Stimulated activated memory B cell treated with anti-CD40 and anti-IgM and Interleukin-4, amounts not matched to agents 10 μg/mL and 1 μg/mL and 100 μg/mL, for 72 hours (primary cell): ENCODE measurements at places on chromosomes 6 and 20.
A peak's percentile ranks its signal among the peaks of the same experiment; 100 is the strongest.

DNA sequence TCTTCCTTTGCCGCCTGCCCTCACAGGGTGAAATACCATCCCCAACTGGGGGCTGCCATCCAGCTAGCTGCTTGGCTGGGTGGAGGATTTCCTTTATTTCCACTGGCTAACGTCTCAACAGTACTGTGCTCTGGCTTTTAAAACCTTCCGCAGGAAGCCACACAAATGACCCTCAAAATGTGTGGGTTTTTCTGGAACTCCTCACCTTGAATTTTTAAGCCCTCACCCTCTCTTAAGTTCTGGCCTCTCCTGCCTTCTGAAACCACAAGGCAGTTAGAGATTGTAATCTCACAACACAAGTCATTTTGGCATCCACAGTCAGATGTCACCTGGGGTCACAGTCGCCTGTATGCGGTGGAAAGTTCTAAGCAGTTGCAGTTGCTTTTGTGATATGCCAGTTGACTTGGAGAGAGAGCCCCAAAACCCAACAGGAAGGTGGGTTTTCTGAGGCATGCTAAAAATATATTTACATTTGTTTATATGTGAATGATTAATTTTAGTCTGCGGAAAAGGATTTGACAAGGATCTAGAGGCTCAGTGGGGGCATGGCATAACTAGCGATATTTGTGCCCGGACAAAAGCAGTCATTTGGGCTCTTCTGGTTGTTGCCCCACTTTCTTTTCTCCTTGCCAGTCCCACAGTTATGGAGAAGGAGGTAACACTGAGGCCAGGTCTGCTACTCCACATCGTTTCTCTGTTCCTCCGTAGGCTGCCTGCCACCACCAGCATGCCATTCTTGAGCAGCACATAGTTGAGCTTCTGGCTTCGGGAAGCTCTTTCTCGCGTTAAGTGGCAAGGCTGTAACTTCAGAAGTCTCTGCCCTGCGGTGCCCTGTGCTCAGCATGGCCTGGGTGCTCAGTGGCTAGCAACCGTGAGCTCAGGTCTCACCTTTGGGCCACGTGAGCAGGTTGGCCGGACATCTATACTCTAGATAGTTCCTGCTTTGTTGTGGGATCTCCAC, 335.3 kb downstream of the CD83 start:
- ATAC-seq: peak; percentile 39

DNA sequence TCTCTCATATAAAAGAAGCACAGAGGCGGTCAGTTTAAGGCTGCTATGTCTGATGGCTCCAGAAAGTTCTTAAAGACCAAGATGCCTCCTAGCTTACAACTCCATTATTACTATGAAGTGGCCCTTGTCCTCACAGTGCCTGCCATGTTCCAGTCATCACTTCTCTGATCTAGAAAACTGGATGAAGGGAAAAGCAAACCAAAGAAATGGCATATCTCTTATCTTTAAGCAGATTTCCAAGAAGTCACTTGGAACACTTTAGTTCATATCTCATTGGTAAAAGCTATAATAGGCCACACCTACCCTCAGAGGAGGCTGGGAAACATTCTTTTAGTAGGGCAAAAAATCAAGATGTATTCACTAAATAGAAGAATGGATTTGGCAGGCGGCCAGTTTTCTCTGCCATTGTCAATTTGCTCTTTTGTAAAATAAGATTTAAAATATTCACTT, 289.6 kb downstream of the TBC1D7 start:
- ATAC-seq: no peak

GRCh38 chr20:60016406-60016805, 58.2 kb downstream of the CDH26 start:
- ATAC-seq: no peak

- ATAC-seq: no peak
Measured at GRCh38 chr20:1811621-1812498, 83.3 kb upstream of the SIRPA start.

DNA sequence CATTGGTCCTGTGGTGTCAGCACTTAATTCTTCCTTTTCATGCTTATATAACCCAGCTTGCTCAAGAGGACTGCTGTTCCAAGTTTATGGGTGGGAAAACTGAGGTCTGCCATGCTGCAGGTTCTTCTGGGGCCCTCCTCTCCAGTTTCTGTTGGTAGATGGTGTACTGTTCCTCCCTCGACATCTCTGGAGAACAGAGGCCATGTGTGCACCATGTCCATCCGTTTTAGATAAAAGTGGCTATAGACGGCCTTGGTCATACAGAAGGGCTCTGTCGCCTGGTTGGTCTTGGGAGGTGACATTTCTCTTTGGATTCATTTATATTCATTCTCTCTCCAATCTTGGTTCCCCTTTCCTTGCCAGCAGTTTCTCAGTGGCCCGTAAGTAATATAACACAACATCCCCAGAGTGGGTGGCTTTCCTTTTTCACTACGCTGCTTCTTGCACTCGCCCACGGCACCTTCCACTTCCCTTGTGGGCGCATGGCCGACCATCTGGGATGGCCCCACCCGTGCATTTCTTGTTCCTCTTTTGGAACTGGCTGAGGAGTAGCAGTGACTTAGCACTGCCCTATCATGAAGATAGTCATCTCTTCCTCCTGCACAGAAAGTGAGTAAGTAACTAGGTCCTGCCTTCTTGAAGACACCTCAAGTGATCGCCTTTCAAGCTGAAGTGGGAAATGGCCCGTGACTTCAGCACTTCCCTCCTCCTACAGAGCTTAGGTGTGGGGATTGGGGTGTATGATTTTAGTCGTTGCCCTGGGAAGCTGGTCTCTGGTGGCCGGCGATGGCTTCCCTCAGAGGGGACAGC, 94.2 kb downstream of the RREB1 start:
- ATAC-seq: peak; percentile 99

DNA sequence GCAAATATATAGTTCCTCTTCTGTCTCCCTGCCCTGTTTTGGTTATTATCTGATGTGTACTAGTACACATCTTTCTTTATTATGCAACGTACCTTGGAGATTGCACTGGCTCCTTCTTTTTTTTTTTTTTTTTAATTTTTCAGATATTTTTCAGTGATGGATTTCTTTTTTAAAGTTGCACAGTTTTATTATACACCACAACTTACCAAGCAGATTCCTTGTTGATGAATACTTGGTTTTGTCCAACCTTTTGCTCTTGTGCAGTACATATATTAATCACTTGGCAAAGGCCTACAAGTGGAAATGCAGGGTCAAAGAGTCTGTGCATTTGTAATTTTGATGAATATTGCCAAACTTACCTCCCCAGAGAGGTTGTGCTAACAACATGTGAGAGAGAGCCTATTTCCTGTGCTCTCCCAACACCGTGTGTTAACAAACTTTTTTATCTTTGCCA, 50.1 kb upstream of the RNF24 start:
- ATAC-seq: no peak

DNA sequence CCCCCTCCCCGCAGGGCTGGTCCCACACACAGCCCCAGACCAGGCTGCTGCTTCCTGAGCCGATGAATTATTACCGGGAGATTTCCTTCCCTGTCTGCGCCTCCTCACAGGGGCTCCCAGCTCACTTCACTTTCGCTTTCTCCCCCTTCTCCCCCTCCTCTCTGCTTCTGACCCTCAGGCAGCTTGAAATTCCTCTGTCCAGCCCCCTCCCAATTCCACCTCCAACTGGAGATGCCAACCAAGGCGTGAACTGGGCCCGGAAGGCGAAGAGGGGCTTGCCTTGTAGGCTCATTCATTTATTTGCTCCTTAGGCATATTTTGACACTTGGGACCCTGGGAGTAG, 1.7 kb upstream of the TCF15 start:
- no peak for ATAC-seq

- ATAC-seq: peak; percentile 62
Measured at GRCh38 chr20:49276161-49276960, 1.5 kb downstream of the ZNFX1 start.

GRCh38 chr6:150741633-150742200, 123.8 kb upstream of the MTHFD1L start:
- no peak for ATAC-seq

- no peak for ATAC-seq
Measured at GRCh38 chr6:144657691-144658090, 372.6 kb downstream of the UTRN start.

DNA sequence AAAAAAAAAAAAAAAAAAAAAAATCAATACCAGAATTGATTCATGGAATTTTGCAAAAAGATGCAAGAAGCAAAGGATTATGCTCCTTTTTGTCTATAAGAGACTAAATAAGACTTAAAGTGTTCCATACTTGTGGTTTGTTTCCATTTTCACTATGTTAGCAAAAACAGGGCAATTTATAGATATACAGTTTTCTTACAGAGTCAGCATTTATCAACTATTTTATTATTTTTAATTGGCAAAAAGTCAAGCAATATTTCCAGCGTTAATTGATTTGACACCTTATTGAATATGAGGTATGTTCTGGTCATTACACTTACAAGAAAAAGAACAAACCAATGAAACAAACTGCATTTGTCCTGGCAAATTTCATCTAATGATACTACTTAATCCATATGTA, 5.4 kb upstream of the SGK1 start:
- no peak for ATAC-seq

DNA sequence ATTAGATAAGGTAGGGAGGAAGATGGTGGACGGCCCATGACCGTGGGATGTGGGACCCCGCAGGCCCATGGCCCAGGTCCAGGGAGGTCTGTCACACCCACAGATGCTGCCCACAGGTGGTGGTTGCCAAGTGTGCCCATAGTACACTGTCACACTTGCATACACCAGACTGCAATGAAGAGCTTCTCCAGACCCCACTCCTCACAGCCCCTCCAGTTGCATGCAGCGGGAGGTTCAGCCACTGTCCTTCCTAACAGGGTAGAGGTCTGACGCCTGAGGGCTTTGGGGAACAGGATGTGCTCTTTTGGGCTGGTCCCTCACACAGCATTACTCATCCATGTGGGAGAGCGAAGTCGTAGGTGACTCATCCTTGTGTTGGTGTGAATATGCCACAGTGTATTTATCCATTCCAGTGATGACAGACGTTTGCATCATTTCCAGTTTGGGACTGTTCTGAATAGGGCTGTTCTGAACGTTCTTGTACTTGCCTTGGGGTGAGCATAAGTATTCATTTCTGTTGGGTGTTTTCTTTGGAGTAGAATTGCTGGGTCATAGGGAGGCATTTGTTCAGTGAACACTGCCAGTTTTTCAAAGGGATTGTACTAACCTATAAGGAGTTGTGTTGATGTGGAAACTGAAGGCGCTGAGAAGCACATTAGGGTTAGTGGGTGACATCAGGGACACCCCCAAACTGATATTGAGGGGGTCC, 10.1 kb upstream of the PYGB start:
- peak; percentile 77 for ATAC-seq

DNA sequence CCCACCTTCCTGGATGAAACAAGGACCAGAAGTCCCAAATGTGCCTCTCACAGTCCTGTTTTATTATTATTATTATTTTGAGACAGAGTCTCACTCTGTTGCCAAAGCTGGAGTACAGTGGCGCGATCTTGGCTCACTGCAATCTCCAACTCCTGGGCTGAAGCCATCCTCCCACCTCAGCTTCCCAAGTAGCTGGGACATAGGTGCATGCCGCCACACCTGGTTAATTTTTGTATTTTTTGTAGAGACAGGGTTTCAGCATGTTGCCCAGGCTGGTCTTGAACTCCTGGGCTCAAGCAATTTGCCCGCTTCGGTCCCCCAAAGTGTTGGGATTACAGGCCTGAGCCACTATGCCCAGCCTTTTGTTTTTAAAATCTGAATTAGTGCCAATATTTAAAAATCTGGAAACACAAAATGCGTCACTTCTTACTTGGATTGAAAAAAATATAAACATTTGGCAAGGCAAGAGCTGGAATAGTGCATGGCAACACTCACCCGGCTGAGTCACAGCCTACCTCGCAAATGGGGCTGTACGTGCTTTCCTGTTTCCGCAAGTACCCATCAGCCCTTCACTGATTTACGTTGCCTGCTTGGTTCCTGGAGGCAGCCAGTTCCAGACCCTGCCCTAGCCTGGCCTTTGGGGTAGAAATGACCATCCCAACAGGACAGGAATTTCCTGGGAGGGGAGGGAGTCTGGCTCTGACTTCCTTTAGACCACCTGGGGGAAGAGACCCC, 6.3 kb downstream of the SDCBP2 start:
- ATAC-seq: no peak

- ATAC-seq: no peak
Measured at GRCh38 chr6:31120151-31120915, at the start of gene CDSN. Gene CDSN (minus strand): TSS chr6:31120446. CDS start chr6:31120419, 27 bp downstream.

DNA sequence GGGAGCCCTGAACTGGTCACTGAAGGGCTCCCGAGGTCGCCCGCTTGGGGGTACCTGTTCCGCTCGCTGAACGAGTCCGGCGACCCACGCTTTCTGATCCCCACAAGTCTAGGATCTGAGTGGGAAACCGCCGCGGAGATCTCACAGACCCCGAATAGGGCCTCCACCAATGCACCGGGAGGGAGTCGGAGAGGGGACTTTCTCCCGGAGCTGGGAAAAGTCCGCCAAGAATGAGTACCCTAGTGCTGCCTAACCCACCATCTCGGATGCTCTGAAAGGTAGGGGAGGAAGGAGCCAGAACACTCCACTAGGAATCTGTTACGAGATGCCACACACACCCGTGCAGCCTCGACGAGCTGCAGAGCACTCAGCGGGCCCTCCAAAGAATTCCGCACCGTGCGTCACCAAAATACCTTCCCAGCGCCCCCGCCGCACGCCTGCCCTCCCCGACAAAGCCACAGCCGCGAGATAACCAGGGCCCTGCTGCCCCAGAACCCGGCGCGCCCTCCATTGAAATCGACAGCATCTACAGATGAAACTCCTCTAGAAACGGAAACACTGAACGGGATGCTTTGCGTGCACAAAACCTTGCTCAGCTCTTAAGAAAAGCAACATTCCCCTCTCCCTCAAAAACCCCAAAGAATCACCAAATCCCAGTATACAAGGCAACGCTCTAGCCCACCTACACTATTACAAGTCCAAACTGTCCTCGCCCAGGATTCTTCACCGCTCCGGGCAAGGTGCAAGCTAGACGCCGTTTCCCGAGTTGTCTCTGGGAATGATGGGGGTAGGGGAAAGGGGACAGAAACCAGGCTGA, 686 bp downstream of the COL12A1 start:
- no peak for ATAC-seq

- ATAC-seq: peak; percentile 13
Measured at GRCh38 chr6:100138346-100139022, 144.5 kb upstream of the MCHR2 start.

GRCh38 chr6:75494290-75494689, 690 bp upstream of the FILIP1 start:
- no peak for ATAC-seq

DNA sequence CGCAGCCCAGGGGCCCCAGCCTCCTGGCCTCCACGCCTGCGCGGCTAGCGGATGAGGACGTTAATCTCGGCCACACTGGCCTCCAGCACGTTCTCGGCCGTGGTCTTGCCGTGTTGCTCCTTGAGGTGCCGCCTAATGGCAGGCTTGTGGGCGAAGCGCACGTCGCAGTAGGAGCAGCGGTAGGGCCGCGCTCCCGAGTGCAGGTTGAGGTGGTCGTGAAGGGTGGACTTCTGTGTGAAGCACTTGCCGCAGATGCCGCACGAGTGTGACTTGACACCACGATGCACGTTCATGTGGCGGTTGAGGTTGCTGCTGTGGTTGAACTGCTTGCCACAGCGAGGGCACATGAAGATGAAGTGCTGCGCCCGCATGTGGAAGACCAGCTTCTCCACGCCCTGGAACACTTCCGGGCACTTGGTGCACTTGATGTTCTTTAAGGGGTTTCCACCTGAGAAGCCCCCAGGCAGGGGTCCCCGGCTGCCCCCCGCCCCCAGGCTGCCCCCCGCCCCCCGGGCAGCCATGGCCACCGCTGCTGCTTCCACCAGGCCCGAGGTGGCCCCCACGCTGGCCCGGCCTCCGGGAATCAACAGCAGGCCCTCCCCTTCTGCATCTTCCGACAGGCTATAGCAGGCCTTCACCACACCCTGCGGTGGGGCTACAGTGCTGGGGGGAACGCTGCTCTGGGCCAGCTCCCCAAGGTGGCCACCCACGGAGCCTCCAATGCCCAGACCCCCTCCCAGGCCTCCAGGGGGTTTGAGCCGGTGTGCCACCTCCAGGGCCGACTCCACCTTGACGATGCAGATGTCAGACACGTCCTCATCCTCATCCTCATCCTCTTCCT, 1.8 kb downstream of the ZBTB12 start:
- ATAC-seq: no peak
